Hypothalamus (tissue), 51 donors: ENCODE measurements at places on chromosomes 11 and 22.

GRCh38 chr11:79208126-79208525, 232.7 kb downstream of the TENM4 start:
- DNase-seq, result no peak

DNA sequence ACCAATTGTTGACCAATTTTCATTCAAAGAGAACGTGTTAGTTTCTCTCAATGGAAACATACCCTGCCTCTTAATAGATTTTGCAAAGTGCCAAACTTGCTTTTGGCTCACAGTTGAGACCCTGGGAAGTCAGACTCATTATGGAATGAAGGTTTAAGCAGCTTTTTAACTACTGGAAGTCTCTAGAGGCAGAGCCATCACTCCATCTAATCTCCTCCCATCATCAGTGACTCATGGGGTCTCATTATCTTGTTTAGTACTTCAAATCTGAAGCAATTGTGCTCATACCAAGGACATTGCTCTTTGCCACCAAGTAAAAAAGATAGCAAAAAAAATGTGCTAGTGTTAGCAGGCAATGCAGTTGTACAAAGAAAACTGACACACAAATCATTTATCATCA, 537.1 kb upstream of the LRRC4C start:
- no peak for DNase-seq

- no peak for DNase-seq
These were observed 5.1 kb downstream of the KRTAP5-7 start for GRCh38 chr11:71532036-71532610.

DNA sequence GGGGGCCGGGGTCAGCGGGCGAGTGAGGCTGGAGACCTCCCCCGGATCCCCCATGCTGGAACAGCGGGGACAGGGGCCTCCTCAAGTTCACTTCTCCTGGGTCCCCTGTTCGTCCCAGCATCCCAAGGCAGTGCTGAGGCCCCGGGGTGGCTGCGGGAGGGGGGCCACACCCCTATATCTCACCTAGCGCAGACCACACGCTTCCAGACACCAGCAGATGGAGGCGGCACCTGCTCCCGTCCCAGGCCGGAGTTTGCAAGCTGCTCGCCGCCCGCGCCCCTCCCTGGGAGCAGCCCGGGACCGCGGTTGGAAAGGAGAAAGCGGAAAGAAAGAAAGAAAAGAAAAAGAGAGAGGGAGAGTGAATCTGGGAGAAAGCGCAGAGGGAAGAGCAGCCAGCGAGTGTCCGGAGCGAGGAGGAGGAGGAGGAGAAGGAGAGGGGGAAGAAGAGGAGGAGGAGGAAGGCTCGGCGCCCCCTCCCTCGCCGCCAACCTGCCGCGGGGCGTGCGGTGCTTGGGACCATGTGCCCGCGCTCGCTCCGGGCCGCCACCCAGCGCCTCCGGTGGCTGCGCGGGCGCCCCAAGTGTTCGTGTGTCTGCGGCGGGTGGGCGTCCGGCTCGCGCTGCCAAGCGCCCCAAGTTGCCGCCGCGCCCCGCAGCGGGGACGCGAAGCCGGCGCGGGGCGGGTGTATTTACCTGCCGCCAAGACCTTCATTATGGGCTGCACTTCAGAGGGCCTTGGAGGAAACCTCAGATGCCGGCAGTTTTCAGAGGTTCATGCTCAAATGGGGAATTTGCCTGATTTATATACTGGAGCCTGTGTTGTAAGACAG, at the start of gene LIF:
Gene LIF (minus strand): TSS at position 775 of the 829 bp plus-strand sequence. CDS start 64 bp downstream, at position 711.
- DNase-seq, result peak; percentile 15

DNA sequence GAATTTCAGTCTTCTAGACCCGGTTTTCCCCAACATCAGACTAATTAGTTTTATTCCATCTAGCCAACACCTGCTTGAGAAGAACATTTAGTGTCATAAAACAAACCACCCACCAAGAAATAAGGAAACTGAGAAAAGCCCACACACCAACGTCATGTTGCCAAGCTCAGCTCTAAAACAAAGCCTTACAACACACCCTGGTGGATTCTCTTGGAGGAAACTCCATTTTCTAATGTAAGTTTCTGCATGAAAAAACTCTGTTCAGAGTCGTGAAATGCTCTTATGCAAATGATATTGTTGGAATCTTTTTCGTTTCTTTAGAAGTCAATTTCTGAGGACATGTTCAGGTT, 105.0 kb upstream of the RAG2 start:
- DNase-seq, result no peak

DNA sequence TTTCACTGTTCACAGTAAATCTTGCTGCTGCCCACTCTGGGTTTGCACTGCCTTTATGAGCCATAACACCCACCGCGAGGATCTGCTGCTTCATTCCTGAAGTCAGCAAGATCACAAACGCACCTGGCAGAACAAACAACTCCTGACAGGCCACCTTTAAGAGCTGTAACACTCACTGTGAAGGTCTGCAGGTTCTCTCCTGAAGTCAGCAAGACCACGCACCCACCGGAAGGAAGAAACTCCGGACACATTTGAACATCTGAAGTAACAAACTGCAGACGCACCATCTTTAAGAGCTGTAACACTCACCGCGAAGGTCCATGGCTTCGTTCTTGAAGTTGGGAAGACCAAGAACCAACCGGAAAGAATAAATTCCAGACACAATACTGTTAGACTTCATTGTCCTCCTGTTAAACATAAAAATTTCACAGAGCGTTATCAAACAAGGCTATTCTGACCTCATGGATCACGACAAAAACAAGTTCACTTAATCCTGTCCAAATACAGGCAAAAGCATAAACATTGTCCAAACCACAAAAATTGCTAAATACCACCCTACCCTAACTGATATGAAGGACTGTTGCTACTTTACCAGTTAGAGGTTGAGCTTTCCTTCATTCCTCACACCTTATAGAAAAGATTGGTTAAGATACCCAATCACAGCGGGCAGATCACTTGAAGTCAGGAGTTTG, 3.0 kb upstream of the CCDC117 start:
- no peak for DNase-seq

GRCh38 chr22:48079505-48080290, 1317.2 kb downstream of the TBC1D22A start:
- no peak for DNase-seq

- peak; percentile 83 for DNase-seq
These were observed 1.0 kb upstream of the SESN3 start for GRCh38 chr11:95231881-95232605.

- DNase-seq, result no peak
These were observed 13.8 kb upstream of the TFIP11 start for GRCh38 chr22:26525946-26526564.

DNA sequence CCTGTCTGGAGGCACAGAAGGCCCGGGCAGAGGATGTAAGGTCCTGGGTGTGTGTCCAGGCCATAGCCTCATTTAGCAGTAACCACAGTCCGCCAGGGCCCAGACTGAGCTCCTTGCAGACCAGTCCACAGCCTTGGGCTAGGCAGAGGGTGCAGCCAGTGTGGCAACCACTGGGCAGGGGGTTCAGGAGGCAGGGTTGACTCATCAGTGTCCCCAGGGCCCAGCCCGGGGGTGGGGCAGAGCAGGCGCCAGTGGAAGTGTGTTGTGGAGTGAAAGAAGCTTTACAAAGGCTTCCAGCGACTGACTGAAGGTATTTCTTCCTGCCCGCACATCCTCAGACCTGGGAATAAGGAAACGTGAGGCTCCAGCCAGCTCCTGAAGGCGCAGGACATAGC, 27.7 kb upstream of the WNT11 start:
- DNase-seq, result no peak

DNA sequence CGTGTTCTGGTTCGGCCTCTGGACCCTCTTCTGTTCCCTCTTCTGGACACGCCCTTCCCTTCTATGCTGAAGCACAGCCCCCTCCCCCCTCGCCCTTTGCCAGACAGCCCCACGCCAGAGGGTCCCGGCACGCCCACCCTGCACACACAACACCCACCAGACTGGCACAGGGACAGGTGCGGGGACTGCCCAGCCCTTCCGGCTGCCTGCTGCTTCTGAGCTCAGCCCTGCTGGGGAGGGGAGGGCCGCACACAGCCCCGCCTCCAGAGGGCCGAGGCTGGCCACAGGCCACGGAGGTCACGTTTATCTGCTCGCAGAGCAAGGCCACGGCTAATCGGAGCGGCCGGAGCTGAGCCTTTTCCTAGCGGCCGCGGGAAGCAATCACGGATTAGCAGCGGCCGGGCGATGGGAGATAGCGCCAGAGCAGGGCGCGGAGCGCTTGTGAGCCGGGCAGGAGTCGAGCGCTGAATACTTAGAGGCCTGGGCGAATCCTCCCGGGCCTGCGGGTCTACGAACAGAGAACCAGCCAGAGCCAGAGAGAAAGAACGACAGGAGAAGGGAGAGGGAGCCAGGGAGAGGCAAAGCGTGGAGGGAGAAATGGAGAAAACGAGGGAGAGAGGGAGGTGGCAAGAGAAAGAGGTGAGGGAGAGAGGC, 21.5 kb downstream of the OTUB1 start:
- DNase-seq, result peak; percentile 53

DNA sequence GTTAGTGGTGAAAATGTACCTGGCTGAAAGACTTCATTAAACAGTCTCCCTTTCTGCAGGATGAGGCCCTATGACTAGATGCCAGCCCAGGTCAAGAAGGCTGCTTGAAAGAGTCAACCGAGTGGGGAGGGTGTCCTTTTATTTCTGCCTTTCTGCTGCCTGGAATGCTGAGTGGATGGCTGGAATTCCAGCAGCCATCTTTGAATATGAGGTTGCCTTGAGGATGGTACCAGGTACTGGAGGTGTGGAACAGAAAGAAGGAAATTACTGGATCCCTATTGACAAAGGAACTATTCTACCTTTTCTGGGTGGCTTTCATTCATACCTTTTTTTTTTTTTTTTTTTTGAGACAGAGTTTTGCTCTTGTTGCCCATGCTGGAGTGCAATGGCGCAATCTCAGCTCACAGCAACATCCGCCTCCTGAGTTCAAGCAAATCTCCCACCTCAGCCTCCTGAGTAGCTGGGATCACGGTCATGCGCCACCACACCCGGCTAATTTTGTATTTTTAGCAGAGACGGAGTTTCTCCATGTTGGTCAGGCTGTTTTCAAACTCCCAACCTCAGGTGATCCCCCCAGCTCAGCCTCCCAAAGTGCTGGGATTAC, 107.3 kb downstream of the RPS6KA4 start:
- no peak for DNase-seq

DNA sequence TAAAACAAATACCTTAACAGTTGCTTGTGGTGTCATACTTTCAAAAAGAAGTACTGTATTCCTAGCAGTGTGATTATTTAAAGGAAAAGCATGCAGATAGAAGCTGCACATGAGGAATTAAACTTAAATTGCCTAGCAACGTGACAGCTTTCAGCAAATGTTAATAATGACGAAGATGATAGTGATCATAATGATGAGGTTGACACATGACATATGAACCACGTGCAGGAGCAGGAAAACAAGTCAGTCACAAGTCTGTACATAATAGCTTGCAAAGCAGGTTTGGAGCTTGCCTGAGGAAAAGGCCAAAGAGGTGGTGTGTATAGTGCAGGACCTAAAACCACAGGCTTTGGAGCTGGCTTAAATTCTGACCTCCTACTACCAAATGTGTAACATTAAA, 30.6 kb upstream of the PIK3C2A start:
- no peak for DNase-seq

DNA sequence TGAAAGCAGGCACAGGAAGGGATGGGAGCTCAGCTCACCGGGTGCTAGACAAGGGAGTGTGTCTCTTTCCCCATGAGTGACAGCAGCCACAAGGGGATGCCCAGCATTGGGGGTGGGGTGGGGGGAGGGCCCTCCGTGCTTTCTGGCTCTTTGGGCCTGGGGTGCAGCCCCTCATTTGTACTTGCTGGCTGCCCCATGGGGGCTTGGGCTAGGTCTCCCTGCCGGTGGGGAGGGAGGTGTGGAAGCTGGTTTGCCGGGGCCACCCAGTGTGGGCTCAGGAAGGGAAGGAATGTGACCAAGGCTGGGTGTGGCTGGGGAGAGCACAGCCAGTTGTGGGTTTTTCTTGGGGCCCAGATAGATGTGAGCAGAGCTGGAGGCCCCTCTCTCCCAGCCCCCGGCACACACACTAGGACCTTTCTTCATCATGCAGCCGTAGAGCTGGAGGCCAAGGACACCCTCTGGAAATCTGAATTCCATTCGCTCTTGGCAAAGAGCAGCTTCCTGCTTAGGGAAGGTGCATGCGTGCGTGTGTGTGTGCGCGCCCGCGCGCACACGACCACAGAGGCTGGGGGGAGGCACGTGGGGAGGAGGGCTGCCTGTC, 25.8 kb downstream of the KCNQ1OT1 start:
- no peak for DNase-seq

DNA sequence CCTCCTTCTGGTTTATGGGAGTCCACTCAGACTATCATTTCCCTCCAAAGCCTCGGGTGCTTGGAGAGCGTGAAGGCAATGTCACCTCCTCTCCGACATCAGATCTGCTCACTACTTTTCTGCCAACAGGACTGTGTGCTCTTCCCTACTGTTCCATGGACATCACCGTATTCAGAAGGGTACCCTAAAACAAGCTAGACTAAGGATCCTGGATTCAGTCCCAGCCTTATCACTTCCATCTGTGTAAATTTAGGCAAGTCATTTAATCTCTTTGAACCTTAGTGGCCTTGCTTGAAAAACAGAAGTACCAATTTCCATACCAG, 78.2 kb downstream of the KCNC1 start:
- DNase-seq, result no peak

DNA sequence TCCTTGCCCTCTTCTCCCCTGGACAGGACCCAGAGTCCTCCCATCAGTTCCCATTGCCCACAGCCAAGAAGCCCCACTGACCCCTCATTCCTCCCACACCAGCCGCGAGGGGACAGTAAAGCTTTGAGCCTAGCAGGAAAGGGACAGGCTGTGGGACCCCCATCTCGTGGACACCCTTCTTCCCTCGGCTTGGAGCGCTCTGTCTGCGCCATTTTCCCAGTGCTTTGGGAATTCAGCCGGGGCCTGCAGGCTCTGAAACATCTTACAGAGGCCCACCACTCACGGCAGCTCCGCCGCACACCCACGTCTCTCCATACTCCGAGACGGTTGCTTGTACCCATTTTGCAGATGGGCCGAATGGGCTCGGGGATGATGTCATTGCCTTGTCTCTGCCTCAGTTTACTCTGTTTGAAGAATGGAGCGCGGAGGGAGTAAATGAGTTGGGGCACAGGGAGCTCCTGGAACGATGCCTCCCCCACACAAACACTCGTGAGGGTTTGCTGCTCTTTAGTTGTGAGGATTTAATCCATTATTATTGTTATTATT, 447.7 kb downstream of the TBC1D22A start:
- no peak for DNase-seq

- no peak for DNase-seq
These were observed 3.8 kb downstream of the GAS2L1 start for GRCh38 chr22:29310065-29310862.

- no peak for DNase-seq
These were observed 15.8 kb downstream of the MYH9 start for GRCh38 chr22:36371920-36372319.
